ENCODE measurements at places on chromosomes 5 and 9.

- no peak for DNase-seq
These were observed 245.1 kb upstream of the C9orf72 start for GRCh38 chr9:27818348-27818747.

GRCh38 chr5:81856948-81857928 lies 106.3 kb upstream of the SSBP2 start:
- peak; percentile 64 for DNase-seq

GRCh38 chr5:54187694-54188093 lies 122.7 kb downstream of the ARL15 start:
- no peak for DNase-seq

DNA sequence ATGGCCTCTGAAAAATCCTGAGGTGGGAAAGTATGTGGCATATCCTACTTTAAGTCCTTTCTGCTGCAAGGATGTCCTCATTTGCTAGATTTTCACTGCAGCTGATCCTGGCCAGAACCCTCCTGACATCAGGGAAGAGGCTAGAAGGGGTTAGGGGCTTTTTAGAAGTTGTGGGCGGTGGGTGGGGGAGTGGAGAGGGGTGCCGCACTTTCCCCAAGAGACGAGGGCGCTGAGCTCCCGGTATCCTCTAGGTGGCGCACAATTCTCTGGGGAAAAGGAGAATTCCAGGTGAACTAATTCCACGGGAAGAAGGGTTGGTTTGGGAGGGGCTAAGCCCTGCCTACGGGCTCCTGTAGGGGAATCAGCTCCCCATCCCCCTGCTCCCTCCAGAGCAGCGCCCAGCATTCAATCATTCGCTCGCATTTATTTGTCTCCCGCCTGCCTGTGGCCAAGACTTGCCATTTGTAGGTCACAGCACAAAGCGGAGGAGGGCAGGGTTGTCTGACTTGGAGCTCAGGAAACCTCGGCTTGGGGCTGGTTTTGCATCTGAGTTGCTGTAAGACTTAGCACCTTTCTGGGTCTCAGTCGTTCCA lies 42.9 kb upstream of the HAND1 start:
- DNase-seq: peak; percentile 63

All from activated CD4-positive, alpha-beta T cell treated with anti-CD3 and anti-CD28 coated beads, Interleukin-2, amount 10 ng/mL, durations not matched to agents 24 days and 14 days (primary cell).